ENCODE measurements at places on chromosomes 1 and 21.

GRCh38 chr1:113207457-113207856 lies 134.5 kb downstream of the LRIG2 start:
- DNase-seq = no peak

GRCh38 chr1:31663622-31664452 lies 19.2 kb upstream of the PEF1 start:
- DNase-seq = no peak

GRCh38 chr1:169696273-169697100 lies 14.9 kb downstream of the SELL start:
- no peak for DNase-seq

DNA sequence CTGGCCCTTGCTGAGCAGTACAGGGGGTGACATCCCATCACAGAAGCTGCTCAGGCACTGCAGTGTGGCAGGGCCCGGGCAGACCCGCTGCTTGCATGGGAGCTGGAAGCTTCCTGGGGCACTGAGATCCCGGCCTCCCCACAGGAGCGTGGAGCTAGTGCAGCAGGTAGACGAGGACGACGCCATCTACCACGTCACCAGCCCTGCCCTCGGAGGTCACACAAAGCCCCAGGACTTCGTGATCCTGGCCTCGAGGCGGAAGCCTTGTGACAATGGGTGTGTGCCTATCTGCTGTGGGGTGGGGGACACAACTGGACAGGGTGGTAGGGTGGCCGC lies 16.4 kb downstream of the FAM151A start:
- DNase-seq = no peak

DNA sequence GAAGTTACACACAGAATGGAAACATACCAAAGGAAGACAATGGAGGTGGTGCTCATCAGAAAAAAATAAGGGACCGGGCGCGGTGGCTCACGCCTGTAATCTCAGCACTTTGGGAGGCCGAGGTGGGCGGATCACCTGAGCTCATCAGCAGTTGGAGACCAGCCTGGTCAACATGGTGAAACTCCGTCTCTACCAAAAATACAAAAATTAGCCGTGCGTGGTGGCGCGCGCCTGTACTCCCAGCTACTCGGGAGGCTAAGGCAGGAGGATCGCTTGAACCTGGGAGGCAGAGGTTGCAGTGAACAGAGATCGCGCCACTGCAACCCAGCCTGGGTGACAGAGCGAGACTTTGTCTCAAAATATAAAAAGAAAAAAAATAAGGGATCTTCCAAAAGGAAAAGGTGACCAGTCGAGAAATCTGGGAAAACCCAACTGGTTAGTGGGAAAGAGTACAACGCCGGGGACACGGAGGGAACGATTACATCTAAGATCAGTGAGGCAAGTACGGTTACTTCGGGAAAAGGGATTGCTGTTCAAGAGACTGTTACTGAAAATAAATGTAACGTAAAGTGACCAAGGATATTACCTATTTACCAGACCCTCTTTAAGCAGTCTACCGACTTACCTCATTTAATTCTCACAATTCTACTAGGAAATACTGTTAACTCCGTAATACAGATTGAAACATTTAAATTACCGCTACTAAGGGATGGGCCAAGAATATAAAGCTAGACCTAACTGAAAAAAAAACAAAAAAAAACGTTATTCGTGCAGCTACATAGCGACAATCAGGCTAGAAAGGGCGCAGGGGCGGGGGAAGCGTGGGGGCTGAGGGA lies 822 bp downstream of the CCT3 start:
- no peak for DNase-seq

DNA sequence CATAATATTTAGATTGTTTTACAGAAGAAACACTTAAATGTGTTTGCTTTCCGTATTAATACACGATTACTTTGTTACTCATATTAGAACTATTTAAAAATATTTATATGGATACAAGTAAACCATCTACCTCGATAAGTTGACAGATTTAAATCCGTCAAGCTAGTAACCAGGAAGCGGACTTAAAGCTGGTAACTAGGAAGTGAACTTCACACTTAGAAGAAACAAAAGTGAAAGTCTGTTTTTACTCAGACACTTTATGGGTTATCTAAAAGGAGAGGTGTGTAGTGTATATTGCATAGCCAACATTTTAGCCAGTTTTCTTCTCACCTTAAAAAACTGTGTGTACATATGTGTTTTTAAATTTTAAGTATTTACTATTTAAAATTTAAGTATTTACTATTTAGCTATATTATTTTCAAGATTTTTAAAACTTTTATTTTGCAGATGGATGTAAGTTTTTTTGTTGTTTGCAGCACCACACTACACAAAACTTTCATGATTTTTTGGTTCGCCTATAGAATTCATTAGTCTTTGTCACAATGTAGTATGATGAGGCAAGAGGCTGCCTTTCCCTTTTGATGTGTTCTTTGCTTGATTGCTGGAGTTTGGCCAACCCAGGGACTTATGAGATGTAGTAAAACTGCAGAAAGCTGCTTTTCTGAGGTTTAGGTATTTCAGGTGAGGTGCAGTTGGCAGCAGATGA lies 2.7 kb downstream of the USP25 start:
- DNase-seq = peak; percentile 35

DNA sequence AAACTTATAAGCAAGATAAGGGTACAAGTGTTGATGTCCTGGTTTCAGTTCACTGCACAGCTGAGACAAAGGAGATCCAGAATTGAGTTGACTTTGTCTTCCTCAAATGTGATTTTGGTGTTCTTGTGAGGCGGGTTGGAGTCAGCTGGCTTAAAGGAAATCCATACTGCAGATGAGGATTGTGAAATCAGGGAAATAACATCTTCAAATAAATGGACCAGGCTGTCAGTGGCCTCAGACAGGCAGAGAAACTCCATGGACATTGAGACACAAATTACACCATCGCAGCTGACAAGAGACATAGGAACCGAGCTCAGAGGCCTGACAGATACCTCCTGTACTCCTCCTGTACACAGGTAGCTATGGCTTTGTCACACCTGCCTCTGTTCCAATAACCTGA lies 27.0 kb upstream of the REG4 start:
- DNase-seq = no peak

DNA sequence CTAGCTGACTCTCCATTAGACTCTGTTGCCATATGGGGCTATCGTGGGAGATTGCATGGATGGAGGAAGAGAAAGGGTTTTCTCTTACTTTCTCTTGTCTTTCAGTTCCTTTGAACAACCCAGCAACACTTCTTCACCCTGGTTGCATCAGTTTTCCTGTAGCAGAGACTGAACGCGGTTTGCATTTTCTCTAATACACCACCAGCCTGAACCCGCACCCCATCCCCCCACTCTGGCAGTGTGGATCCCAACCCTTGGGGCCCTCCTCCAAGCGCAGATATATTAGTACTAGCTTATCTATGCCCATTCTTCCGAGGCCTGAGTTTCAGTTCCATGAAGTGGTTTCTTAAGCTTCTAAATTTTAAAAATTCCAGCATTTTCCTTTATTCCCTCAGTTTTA lies 12.6 kb downstream of the DR1 start:
- no peak for DNase-seq
